ENCODE measurements at places on chromosomes 1 and 21.

GRCh38 chr21:45384656-45385548, 20.1 kb upstream of the COL18A1 start:
- DNase-seq, result no peak

DNA sequence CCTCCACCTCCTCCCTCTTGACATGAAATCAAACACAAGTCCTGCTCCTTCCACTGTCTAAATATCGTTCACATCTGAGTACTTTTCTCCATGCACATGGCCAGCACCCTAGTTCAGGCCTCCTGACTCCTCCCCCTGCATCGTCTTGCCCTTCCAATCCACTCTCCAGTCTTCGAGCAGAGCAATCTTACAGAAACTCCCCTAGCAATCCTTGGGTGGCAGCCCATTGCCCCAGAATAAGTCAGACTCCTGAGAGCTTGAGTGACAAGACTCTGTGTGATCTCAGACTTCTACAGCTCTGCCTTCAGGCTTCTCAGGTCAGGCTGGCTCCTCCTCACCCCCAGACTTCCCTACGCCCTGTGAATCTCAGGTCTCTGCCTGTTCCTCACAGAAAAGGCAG, 5.5 kb downstream of the SH2D2A start:
- DNase-seq, result no peak

DNA sequence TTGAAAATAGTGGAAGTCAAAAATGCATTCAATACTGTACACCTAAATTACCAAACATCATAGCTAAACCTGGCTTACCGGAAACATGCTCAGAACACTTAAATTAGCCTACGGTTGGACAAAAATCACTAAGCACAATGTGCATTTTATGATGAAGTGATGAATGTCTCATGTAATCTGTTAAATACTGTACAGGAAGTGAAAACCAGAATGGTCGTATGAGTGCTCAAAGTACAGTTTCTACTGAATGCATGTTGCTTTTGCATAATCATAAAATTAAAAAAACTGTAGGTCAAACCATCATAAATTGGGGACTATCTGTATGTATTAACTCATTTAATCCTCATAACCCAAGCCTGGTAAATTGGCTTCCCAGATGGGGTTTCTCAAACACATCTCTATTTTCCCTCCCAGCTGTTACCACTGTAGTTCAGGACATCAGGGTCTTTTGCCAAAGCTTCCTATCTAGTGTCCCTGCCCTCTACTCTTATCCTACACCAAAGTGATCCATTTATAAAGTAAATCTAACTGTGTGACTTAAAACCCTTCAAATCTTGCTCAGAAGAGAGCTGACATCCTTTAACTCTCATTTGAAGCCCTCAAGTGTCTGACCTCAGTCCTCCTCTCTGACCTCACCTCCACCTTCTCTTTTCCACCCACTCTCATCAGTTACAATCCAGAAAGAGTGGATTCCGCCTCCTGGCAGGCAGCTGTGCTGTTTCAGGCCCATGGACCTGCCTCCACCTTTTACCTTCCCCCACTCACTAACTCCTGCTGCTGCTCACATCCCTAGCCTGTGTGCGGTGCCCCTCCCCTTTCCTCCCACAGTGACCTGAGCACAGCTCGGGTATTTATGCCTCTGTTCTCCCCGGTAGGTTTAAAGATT, 356.4 kb upstream of the ST6GALNAC5 start:
- DNase-seq, result no peak

- no peak for DNase-seq
These were observed 14.4 kb upstream of the ERVH48-1 start for GRCh38 chr21:42939582-42940413.

GRCh38 chr1:35558374-35559316, 1.0 kb downstream of the NCDN start:
- peak; percentile 38 for DNase-seq

- no peak for DNase-seq
These were observed 11.7 kb upstream of the TINAGL1 start for GRCh38 chr1:31564606-31564989.

DNA sequence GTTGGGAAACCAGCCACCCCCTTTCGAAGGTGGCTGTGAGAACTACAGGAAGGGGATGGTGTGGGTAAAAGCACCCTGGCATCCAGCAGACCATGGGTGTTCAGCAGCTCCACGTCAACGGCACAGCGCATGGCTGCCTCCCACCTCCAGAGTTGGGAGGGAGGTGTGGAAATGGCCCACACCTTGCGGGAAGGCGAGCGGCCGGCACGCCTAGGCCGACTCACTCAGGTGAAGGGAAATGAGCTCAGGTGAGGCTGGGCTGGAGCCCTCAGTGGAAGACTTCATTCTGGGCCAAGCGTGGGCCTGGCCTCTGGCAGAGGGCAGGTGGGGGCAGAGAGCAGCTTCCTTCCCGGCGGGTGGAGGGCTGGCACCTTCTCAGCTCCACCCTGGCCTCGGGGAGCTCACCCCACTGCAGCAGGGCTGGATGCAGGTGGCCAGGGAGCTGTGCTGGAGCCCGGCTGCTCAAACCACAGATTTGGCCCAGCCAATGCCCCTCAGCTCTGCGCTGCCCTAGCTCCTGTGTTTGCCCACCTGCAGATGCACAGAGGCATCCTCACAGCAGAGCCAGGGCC, 24.8 kb upstream of the ALDH4A1 start:
- DNase-seq, result no peak

DNA sequence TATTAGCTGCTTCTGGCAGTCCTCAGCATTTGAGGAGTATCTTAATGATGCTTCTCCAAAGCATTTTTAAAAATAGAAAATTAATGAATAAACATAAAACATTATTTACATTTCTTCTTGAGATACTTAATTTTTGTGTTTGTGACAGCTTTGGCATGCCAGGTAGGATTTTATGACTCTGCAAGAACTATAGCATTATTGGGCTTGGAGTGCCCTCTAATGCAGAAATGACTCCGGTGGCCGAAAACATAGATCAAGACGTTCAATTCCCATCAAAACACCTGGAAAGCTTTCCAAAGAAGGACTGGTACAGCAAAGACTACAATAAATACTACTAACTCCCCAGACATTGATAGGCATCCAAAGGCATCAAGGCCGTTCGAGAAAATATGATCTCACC, 366.4 kb upstream of the CXADR start:
- no peak for DNase-seq

- no peak for DNase-seq
These were observed 46.3 kb downstream of the EIF2D start for GRCh38 chr1:206565995-206566394.

DNA sequence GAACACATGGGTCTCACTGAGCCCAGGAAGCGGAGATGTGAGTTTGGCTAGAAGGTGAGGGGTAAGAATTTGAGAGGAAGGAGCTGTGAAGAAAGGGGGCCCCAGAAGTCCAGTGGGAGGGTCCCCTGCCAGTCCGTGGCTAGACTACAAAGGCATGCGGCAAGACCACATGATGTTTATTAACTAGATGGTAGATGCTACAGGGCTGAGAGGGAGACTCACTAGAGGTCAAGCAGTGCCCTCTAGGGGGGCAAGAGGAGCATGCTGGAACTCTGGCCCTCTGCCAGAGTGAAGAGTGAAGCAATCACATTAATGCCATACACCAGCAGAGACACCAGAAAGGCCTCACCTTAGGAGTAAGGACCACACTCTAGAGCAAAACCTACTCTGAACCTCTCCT, 12.2 kb downstream of the KIAA0319L start:
- DNase-seq, result peak; percentile 61

DNA sequence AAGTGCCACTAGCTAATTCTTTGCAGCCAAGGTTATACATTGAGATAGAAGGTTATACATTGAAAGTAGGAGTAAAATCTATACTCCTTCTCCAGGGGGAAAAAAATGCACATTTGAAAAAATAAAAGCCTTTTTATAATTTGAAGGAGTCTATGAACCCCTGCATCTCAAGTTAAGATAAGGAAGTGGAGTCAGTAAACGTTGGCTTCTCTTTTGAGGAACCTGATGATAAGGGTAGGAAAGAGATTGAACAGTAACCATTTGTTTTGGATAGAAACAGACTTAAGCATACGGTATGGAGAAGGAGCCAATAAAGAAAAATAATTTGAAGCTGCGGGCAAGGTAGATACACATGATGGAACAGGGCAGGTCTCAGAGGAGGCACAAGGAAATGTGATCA, 64.1 kb downstream of the RPAP2 start:
- no peak for DNase-seq

DNA sequence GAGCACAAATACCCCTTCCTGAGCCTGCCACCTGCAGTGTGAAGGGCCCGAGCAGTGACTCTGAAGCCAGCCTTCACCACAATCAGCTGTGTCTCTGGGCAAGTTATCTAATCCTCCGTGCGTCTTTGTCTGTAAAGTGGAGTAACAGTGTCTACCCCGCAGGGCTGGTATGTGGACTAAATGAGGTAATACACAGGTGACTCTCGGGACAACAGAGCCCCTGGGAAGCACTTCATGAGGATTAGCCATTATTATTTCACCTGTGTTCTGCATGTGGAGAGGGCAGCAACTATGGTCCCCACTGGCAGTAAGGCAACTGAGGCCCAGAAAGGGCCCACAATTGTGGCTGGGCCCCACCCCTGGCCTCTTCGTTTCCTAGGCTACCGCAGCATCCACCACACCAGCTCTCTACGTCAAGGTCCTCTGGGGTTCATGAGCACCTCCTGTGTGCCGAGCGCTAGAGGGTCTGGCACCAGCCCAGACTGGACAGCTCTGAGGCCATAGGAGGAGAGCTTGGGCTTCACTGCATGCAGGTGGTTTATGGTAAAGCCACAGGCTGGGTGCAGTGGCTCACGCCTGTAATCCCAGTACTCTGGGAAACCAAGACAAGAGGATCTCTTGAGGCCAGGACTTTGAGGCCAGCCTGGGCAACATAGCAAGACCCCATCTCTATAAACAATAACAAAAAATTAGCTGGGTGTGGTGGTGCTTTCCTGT, 41.3 kb upstream of the LRP8 start:
- peak; percentile 2 for DNase-seq

DNA sequence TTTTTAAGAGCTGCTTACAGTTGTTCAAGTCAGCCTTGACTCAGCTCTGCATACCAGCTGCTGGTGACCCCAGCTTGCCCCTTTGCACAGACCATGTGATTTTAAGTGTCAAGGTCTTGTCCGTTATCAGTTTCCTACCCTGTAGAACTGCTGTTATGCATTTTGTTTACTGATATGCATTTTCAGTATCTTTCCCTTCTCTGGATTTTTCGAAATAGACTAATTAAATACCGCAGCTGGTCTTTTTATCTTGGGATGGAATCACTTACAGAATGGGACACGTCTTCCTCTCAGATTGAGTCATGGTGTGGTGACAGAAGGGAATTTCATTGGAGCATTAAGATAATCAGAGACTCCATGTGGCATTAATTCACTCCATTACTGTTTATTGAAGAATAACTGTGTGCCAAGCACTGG, 145.6 kb downstream of the FMN2 start:
- no peak for DNase-seq

- no peak for DNase-seq
These were observed 69.6 kb downstream of the PGM1 start for GRCh38 chr1:63662841-63663240.

GRCh38 chr1:155176544-155177071, 3.0 kb downstream of the TRIM46 start:
- peak; percentile 55 for DNase-seq

DNA sequence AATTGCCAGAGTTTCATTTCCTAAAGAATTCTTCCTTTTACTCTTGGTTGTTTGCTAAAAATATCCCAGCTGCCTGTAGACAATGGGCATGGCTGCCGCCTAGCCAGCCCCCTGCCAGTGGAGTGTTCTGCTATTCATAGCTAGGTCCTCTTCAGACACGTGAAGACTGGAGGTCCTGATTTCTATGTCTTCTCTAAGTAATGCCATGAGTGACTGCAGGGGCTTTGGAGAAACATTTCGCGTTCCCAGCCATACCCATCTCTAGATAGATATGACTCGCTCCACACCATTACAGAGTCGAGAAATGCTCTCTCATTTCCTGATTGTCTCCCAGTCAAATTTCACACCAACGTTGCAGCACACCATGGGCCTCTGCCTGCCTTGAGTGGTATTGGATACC, 99.5 kb upstream of the BACE2 start:
- DNase-seq, result no peak

DNA sequence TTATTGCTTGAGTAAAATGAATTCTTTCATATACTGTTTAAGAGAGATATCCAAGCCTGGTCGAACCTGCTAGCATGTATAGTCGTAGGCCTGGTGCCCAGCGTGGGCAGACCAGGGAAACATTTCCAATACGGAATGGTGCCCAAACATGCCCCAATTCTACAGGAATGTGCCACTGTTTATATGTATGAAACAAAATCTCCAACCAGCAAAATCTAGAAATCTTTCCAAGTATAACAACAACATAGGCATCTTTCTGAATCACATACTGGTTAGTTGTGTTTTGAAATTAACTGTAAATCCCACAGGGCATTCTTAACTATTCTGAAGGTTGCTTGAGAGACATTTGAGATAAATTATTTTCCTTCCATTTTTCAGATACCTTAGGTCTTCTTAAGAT, 17.0 kb upstream of the ABCD3 start:
- DNase-seq, result no peak

DNA sequence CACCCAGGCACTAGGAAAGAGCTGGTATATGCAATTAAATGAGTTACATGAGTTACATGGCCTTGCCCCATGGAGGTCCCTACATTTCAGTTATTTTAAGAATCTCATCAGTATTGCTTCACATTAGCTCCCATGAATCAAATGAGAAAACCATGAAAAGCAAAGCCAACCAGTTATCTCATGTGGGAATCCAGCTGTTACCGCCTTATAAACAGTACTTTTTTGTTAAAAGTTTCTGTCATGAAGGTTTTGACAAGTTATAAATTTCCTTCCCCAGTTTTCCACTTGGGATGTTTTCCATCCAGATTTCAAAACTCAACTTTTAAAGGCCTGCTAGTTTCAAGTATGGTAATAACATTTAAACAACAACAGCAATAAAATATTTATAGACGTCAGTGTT, 544.8 kb downstream of the NUF2 start:
- DNase-seq, result no peak

DNA sequence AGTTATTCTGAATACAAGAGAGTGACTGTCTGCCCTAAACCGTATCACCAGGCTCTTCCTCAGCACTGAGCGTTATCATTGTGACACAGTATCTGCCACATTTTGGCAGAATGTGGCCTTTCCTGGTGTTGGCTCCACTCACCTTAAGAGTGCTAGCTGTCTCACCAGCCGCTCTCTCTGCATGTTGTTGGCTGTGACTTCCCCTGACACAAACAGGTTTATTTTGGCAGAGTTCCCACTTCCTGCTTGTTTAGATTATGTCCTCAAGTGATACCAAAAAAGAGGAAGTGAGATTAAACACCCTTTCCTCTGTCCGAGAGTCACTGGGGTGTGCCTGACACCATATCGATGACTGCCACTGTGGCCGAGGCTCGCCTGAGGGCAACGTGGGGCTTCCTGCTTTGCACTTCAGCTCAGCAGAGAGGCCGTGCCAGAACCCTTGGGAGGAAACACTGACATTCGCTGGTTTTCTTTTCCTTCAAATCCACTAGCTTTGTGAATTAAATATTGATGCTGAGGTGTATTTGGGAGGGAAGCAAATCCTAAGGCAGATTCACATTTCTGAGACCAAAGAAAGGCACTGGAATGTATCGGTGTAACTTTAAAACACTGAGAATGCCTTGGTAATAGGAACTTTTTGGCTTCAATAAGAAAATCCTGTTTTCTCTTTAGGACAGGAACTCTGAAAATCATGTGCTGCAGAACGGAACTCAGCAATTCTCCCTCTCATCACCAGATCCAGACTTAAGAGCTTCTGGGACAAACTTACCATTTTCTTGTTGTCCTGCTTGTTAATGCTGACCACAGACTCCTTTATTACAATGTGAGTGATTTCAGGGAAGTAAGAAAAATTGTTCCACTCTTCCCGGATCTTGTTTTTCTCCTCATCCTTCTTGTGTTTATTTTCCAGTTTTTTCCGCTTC, 102.1 kb downstream of the JAK1 start:
- DNase-seq, result no peak

GRCh38 chr21:33578214-33578613, 10.3 kb downstream of the DONSON start:
- DNase-seq, result no peak
